ENCODE measurements at places on chromosomes 11 and 22.

GRCh38 chr11:9982127-9982795 lies 311.8 kb downstream of the SBF2 start:
- no peak for DNase-seq

- DNase-seq = no peak
Observed at GRCh38 chr11:94507485-94507884, 4.8 kb upstream of the C11orf97 start.

- DNase-seq = no peak
Observed at GRCh38 chr11:79486242-79486984, 45.6 kb upstream of the TENM4 start.

DNA sequence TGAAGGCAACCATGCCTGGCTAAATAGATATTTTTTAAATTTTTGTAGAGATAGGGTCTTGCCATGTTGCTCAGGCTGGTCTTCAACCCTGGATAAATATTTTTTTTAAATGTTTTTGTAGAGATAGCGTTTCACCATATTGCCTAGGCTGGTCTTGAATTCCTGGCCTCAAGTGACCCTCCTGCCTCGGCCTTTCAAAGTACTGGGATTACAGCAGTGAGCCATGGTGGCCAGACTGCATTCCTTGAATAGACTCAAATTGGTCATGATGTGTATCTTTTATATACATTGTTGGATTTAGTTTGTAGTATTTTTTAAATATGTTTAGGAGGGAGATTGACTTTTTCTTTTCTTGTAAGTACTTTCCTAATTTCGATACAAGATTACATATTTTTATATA lies 325.7 kb upstream of the C11orf87 start:
- no peak for DNase-seq

DNA sequence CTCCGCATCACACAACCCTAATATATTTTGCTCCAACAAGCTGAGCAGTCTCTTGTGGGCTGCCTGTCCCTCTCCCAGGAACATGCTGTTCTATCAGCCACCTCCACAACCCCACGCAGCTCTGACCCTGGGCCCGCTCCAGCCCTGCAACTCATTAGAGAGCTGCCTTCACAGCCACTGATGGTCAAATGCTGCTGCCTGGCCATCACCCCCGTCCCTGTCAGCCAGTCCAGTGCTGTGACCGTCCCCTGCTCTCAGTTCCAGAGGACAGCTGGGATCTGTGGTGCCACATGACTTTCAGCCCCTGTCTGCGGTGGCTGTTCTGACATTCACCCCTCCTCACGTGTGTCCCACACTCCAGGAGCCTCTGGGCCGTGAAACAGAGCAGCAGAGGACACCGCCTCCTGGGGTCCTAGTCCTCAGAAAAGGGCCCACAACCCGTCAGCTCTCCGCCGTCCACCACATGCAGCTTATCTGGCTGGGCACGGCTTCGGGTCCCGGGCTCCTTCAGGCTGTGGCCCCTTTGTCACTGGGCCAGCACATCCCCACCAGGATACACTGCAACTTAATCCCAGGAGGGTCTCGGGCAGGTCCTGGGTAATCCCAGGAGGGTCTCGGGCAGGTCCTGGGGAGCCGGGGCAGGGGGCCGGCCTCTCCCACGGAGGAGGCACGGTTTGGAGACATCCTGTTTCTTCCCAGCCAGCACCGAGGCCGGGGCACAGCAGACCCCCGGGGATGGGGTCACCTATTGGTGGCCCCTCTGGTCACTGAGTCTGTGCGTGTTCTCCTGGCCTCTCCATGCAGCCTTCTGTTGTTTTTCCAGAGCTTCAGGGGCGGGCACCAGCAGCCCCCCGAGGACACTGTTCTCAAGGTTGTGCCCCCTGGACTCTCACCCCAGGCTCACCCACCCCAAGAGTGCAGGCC lies 15.1 kb downstream of the CRELD2 start:
- no peak for DNase-seq

GRCh38 chr11:130476200-130476921 lies 27.9 kb downstream of the ADAMTS15 start:
- no peak for DNase-seq

- no peak for DNase-seq
Observed at GRCh38 chr11:2462543-2462985, 17.8 kb downstream of the KCNQ1 start.

GRCh38 chr11:116731821-116732220 lies 41.0 kb downstream of the BUD13 start:
- no peak for DNase-seq

- DNase-seq = no peak
Observed at GRCh38 chr11:63710476-63711217, 29.3 kb downstream of the RTN3 start.

DNA sequence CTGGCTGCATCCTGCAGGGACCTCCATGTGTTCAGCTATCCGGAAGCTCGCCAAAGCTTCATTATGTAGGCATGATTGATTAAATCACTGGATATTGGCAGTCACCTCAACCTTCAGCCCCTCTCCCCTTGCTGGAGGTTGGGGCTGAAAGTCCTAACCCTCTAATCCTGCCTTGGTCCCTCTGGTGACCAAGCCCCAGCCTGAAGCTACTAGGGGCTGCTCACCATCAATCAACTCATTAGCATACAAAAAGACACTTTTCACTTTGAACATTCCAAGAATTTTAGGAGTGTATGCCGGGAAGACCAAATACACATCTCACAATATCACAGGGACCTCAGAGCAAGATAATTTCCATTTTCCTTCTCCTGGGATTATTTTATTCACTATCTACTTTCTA lies 38.8 kb upstream of the TPBGL start:
- DNase-seq = no peak

DNA sequence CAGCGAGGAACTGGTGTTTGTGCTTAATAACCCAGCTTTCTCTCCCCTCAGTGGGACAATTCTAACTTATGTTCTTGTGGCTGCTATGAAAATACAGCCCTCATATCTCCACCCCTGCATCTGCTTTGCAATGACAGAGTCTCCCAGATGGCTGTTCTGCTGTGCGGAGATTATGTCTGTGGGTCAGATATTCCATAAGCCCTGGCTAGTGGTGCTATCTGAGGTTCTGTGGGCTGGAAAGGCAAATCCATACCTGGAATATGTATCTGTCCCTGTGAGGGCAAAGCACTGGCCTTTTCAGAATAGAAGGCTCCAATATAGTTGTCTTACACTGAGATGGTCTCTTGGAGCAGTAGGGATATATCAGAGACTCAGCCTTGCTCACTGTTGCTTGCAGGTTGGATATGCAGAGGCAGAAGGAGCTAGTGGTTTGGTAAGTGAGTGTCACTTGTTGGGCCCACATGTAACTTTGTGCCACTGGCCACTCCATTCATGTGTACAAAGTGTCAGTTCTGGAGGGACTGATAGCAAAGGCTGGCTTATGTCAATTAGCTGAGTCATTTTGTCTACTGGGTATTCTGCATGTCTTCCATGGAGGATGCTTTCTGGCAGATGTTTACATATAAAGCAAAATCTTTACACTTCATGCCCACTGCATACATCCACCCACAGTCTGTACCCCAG lies 246.6 kb downstream of the FAM76B start:
- no peak for DNase-seq

DNA sequence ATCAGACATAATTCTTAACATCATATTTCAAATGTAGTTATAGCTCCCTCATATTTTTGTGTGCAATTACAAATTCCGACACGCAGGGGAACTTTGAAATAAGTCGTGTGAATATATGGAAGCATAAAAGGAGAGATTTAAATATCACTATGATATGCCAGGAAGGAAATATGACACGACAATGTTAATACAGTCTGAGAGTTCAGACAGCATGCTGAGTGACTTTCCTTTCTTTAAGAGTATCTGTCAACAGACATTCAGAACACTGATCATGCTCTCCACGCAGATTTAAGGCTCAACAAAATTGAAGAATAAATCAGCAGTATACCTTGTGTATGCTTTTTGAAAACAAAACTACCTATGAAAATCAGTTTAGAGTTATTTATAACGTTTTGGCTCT lies 232.6 kb upstream of the CARD18 start:
- no peak for DNase-seq

DNA sequence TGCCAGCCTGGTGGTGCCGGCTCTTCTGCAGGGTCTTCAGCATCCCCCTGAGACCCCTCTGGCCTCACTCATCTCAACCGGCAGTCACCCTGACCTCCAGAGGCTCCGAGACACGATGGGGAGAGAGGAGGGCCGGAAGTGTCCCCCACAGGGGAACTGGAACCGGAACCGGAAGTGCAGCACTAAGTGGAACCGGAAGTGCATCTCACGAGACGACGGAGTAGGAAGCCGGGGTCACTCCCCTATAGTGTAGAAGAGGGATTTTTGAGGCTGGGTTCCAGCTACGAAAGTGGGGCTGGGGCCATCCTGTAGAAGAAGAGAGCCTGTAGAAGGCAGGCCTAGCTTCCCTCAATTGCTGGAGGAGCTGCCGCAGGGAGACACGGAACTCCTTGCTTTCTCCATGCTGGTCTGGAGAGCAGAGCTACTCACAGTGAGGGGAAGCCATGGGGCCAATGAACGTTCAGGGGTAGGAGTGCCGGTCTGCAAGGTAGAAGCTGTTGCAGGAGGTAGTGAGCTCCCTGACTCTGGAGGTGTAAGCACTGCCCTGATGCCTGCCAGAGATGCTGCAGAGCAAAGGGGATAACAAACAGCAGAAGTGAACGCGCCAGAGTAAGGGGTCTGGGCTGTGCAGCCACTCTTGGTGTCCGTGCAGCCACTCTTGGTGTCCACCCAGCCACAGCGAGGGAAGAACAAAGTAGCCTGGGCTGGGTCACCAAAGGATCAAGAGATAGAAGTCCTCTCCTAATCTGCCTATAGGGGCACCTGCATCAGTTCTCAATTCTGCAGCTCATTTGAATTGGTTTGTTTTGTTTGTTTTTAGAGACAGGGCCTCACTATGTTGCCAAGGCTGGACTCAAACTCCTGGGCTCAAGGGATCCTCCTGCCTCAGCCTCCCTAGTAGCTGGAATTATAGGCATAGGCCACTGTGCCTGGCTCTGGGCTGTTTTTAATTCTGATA lies 21.9 kb downstream of the SCUBE1 start:
- DNase-seq = no peak

DNA sequence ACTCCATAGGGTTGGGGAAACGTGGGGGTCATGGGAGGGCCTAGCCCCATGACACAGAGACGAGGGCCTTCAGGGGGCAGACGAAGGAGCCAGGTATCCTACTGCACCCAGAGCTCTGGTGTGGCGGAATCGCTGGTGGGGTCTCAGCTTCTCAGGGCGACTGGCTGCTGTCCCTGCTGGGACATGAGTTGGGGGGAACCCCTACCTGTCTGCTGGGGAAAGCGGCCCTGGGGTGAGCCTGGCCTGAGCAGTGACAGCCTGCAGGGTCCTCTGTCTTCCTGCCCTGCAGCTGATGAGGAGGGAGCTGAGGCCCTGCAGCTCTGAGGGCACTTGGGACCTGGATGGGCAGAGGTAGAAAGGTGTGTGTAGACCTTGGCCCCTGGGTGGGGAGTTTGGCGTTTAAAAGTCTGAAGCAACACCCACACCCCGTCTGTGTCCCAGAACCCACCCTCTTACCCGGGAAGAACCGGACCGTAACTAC lies 33.6 kb upstream of the GRAMD4 start:
- DNase-seq = no peak

GRCh38 chr11:69131644-69132300 lies 24.0 kb upstream of the SMIM38 start:
- no peak for DNase-seq

DNA sequence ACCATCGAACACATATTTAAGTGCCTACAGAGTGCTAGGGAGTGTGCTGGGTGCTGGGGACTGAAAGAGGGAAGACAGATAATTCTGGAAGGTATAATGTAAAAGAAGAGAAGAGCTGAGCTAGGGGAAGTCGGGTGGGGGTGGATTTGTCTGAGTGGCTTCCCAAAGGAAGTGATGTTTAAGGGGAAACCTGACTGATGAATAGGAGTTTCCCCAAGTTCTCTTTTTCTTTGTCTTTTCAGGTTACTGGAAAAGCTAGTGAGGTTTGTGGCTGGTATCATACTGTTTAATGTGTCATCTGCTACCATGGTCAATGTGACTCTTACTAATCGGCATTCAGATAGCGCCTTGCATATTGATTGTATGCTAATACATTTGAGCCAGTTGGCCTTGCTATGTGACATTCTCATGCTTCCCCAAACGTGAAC lies 151.6 kb upstream of the MTMR2 start:
- DNase-seq = no peak

DNA sequence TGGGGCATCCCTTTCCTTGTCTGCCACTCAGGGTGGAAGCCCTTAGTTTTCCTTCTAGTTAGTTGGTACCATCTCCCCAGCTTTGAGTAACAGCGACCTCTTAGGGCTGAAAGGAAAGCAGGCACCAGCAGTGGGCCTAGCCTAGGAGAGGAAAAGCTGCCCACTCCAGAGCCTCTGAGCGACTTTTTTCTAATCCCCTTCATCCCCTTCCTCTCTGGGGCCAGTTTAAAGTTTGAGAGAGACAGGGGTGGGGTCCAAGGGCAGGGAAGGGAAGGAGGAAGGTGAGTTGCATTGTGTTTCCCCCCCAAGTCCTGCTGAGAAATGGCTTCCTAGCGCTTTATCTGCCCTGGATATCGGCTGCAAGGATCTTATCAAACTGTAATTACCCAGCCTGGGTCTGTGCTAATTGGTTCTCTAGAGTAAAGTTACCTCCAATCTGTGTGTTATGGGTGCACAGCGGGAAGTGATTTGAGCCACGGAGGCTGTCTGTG lies 573.9 kb upstream of the CADM1 start:
- no peak for DNase-seq

DNA sequence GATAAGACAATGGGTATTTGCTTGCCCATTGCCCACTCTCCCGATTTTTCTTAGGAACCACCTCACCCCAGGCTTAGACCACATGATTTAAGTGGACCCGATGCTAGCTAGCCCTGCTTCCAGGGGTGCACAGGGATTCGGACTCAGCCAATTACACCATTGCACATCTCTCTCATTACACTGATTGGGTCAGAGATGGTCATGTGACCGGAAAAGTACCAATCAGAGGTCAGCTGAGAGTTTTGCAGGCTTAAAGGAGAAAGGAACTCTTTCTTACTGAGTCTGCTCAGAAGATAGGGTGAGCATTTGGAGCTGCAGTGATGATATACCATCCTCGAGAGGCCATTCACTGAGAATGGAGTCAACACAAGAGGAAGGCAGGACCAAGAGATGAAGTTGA lies 12.2 kb upstream of the ANKK1 start:
- DNase-seq = no peak

GRCh38 chr11:83599066-83599465 lies 312.9 kb upstream of the CCDC90B start:
- DNase-seq = no peak

GRCh38 chr11:32919338-32919737 lies 26.7 kb downstream of the QSER1 start:
- no peak for DNase-seq
